Heart right ventricle (tissue), 16 donors: ENCODE measurements at places on chromosomes 4 and X.
A peak's percentile ranks its signal among the peaks of the same experiment; 100 is the strongest.

- no peaks in the 10 kb centered on the region for H3K4me1 ChIP-seq
- H3K27me3 ChIP-seq, result no peaks in the 10 kb centered on the region
- DNase-seq, result no peak
Observed at GRCh38 chr4:83074086-83074704, 39.2 kb downstream of the COPS4 start.

- no peaks in the 10 kb centered on the region for H3K4me1 ChIP-seq
- no peaks in the 10 kb centered on the region for H3K27me3 ChIP-seq
- H3K4me3 ChIP-seq, result no peak overlapping the region
- no peaks in the 10 kb centered on the region for H3K36me3 ChIP-seq
- no peak for DNase-seq
Observed at GRCh38 chrX:142428916-142429315, 223.8 kb upstream of the MAGEC2 start.

- H3K27ac ChIP-seq, result no peak overlapping the region
- H3K4me1 ChIP-seq, result no peaks in the 10 kb centered on the region
- H3K36me3 ChIP-seq, result no peaks in the 10 kb centered on the region
- H3K27me3 ChIP-seq, result peaks cover 66% of the 10 kb centered on the region
- H3K4me3 ChIP-seq, result no peak overlapping the region
Observed at GRCh38 chr4:8912089-8912455, 40.4 kb upstream of the HMX1 start.

DNA sequence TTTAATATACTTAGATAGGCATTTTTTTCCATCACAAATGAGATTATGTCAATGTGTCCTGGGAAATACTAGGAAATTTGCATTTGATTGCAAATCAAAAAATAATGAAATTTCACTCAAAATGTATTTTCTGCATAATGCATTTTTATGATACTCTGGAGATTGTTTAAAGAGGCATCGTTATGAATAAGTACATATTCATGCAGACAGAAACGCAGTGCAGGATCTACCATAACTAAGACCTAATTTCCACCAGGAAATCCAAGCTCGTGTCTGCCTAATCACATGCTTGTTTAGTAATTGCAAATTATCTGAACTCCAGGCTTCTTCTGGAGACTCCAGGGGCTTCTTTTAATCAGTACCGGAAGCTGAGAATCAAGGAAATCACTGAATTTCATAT lies 163.5 kb upstream of the MXRA5 start:
- DNase-seq, result no peak
- H3K36me3 ChIP-seq, result no peaks in the 10 kb centered on the region
- H3K4me3 ChIP-seq, result no peak overlapping the region

GRCh38 chr4:146245850-146246249 lies 31.5 kb downstream of the REELD1 start:
- peaks cover 51% of the 10 kb centered on the region for H3K4me1 ChIP-seq
- no peaks in the 10 kb centered on the region for H3K27me3 ChIP-seq
- H3K36me3 ChIP-seq, result no peaks in the 10 kb centered on the region
- H3K27ac ChIP-seq, result no peak overlapping the region

DNA sequence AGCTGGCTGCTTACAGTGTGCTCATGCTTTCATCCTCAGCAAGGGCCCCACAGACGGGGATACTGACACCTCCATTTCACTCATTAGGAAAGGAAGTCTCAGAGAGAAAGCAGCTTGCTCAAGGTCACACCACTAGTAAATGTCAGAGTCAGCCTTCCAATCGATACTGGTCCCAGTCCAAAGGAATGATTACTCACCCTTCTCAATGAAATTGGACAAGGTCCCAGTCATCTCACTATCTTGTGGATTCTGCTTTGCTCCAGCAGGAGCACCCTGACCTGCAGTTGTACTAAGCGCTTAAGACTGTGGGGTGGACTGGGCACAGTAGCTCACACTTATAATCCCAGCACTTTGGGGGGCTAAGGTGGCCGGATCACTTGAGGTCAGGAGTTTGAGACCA lies 132.2 kb upstream of the SLC34A2 start:
- no peaks in the 10 kb centered on the region for H3K4me1 ChIP-seq
- H3K4me3 ChIP-seq, result no peak overlapping the region
- no peak overlapping the region for H3K27ac ChIP-seq
- no peak for DNase-seq

DNA sequence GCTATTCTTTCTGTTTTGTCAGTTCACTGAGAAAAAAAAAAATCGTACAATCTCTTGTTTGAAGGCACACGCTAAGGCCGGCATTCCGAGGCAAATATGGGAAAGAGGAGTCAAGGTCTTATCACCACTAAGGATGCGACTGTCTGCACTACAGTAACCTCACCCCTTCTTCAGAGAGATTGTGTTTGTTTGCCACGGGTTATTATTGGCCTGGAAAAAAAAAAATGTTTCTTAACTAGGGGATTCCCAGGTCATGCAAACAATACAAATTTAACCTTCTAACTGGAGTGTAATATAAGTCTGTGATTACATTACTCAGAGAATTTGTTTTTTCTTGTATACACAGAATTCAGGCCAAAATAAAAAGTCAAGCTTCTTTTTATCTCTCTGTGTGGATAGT lies 168.3 kb downstream of the TMA16 start:
- H3K4me3 ChIP-seq, result no peak overlapping the region
- H3K27me3 ChIP-seq, result no peaks in the 10 kb centered on the region
- no peak overlapping the region for H3K27ac ChIP-seq
- no peaks in the 10 kb centered on the region for H3K36me3 ChIP-seq
- H3K4me1 ChIP-seq, result no peaks in the 10 kb centered on the region

DNA sequence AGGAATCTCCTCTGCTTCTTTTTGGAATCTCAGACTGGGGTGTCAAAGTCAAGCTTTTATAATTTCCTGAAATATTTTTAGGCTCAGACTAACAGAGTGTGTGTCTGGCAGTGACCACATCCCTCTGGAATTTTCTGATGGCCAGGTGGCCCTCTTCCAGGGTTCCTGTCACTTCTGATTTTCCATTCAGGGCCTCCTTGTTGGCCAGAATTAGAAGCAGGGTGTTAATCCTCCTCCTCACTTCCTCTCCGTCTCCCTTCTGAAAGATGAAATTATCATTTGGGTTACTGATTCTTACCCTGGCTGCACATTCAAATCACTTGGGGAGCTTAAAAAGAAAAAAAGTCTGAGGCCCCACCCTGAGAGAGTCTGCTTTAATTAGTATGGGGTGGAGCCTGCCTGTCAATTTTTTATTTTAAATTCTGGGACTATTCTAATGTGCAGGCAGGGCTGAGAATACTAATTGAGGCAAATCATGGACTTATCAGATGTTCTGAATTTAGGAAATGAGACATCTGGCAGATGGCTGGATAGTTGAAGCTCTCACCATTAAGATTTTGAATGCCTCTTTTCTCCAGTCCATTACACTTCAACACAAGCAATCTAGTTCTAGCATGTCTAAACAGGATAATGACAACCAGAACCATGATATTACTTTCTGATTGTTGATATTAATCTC lies 43.2 kb downstream of the HAND2 start:
- no peak for DNase-seq
- peaks cover 16% of the 10 kb centered on the region for H3K4me1 ChIP-seq
- H3K27me3 ChIP-seq, result no peaks in the 10 kb centered on the region
- H3K4me3 ChIP-seq, result no peak overlapping the region
- H3K27ac ChIP-seq, result no peak overlapping the region

GRCh38 chr4:153234885-153235284 lies 30.6 kb downstream of the TRIM2 start:
- no peaks in the 10 kb centered on the region for H3K27me3 ChIP-seq
- H3K4me1 ChIP-seq, result peaks cover 19% of the 10 kb centered on the region
- no peak overlapping the region for H3K4me3 ChIP-seq

- H3K27me3 ChIP-seq, result peaks cover 4% of the 10 kb centered on the region
- H3K36me3 ChIP-seq, result no peaks in the 10 kb centered on the region
- H3K4me3 ChIP-seq, result peak within 1 kb of the TSS; percentile 23
- DNase-seq, result peak; percentile 16
- H3K27ac ChIP-seq, result no peak within 1 kb of the TSS
- no peaks in the 10 kb centered on the region for H3K4me1 ChIP-seq
Observed at GRCh38 chrX:104565791-104566680, at the start of gene IL1RAPL2. Gene IL1RAPL2, plus strand, starts transcription at chrX:104566199.

DNA sequence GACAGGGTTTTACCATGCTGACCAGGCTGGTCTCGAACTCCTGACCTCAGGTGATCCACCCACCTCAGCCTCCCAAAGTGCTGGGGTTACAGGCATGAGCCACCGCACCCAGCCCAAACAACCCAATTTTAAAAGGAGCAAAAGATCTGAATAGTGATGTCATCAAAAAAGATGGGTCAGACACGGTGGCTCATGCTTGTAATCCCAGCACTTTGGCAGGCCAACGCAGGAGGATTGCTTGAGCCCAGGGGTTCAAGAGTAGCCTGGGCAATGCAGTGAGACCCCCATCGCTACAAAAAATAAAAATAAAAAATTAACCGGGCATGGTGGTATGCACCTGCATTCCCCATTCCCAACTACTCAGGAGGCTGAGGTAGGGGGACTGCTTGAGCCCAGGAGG lies 6.1 kb downstream of the ELF2 start:
- H3K4me1 ChIP-seq, result peaks cover 74% of the 10 kb centered on the region
- DNase-seq, result no peak
- no peaks in the 10 kb centered on the region for H3K36me3 ChIP-seq
- H3K4me3 ChIP-seq, result no peak overlapping the region
- H3K27me3 ChIP-seq, result no peaks in the 10 kb centered on the region

GRCh38 chr4:3257103-3257555 lies 8.2 kb downstream of the MSANTD1 start:
- H3K4me3 ChIP-seq, result no peak overlapping the region
- H3K27ac ChIP-seq, result no peak overlapping the region
- H3K36me3 ChIP-seq, result no peaks in the 10 kb centered on the region
- H3K27me3 ChIP-seq, result no peaks in the 10 kb centered on the region
- peak; percentile 3 for DNase-seq
- H3K4me1 ChIP-seq, result no peaks in the 10 kb centered on the region

DNA sequence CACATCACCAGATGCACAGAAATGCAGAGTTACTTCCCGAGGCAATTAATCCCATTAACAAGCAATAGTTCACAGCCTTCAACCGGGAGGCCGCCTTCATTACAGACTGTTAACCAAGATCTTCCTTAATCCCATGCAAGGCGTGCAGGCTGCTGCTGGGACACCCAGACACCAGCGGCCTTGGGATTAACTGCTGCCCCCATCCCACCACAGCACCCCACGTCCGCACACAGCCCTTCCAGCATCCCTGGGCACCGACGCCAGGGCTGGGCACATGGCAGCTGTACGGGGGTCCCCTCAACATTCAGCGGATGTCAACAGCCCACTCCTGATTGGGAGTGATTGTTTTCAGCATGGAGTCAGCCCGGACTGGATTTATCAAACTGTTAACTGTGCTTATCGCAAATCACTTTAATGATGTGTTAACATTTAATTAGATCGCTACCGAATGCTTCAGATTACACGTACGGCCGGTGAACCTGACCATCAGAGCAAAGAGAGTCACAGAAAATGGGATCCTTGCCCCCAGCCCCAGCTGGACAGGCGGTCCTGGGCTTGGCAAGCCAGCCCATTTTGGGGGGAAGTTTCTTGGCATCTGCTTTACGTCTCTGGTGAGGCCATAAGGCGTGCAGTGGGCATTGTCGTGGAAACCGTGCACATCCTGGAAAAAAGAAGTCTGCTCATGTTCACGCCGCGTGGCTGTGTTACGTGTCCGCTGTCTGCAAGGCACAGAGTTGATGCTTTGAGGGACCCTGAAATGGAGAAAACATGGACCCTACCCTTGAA lies 126.4 kb downstream of the HMX1 start:
- no peaks in the 10 kb centered on the region for H3K4me1 ChIP-seq
- H3K36me3 ChIP-seq, result no peaks in the 10 kb centered on the region
- no peak overlapping the region for H3K4me3 ChIP-seq

GRCh38 chrX:8724300-8724699 lies 7.6 kb downstream of the ANOS1 start:
- H3K36me3 ChIP-seq, result no peaks in the 10 kb centered on the region
- H3K27me3 ChIP-seq, result no peaks in the 10 kb centered on the region
- DNase-seq, result no peak
- no peak overlapping the region for H3K27ac ChIP-seq
- no peaks in the 10 kb centered on the region for H3K4me1 ChIP-seq

DNA sequence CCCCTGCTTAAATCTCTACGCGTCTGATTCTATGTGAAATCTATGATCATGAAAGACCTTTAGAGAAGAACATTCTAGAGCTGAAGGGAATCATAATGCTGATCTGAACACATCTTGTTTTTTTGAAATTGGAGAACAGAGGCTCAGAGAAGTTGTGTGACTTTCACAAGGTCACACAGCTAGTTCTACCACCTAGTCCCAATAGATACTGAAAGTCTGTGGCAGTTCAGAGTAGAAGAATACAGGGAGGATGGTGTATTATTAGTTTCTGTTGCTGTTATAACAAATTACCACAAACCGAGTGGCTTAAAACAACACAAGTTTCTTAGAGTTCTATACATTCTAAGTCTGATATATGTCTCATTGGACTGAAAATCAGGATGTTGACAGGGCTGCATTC lies 14.5 kb downstream of the CYP2U1 start:
- no peak overlapping the region for H3K4me3 ChIP-seq
- no peak for DNase-seq
- no peaks in the 10 kb centered on the region for H3K27me3 ChIP-seq
- peaks cover 6% of the 10 kb centered on the region for H3K36me3 ChIP-seq

DNA sequence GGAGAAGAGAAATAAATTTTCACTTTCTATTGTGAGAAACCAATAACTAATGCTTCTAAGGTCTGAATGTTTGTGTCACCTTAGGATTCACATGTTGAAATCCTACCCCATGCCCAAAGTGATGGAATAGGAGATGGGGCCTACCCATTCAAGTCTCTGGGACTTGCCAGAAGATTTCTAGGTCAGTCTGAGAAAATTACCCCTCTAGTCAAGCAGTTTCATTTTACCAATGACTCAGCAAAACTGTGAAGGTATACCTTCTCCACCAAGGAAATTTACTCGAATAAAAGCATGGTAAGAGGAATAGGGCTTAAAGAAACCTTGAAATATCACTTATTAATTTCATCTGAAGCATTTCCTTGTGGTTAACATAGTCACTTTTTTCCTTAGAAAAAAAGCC lies 23.5 kb upstream of the PAPSS1 start:
- no peak overlapping the region for H3K27ac ChIP-seq
- H3K4me3 ChIP-seq, result no peak overlapping the region
- H3K4me1 ChIP-seq, result peaks cover 11% of the 10 kb centered on the region

- no peaks in the 10 kb centered on the region for H3K27me3 ChIP-seq
- DNase-seq, result no peak
- peaks cover 98% of the 10 kb centered on the region for H3K36me3 ChIP-seq
- H3K4me1 ChIP-seq, result peaks cover 24% of the 10 kb centered on the region
Observed at GRCh38 chr4:13612569-13612968, 15.0 kb downstream of the BOD1L1 start.

GRCh38 chr4:6379767-6380745 lies 92.4 kb downstream of the PPP2R2C start:
- H3K27me3 ChIP-seq, result no peaks in the 10 kb centered on the region
- no peak for DNase-seq
- no peak overlapping the region for H3K27ac ChIP-seq
- no peaks in the 10 kb centered on the region for H3K36me3 ChIP-seq
